ENCODE measurements at places on chromosomes 6 and 20.

DNA sequence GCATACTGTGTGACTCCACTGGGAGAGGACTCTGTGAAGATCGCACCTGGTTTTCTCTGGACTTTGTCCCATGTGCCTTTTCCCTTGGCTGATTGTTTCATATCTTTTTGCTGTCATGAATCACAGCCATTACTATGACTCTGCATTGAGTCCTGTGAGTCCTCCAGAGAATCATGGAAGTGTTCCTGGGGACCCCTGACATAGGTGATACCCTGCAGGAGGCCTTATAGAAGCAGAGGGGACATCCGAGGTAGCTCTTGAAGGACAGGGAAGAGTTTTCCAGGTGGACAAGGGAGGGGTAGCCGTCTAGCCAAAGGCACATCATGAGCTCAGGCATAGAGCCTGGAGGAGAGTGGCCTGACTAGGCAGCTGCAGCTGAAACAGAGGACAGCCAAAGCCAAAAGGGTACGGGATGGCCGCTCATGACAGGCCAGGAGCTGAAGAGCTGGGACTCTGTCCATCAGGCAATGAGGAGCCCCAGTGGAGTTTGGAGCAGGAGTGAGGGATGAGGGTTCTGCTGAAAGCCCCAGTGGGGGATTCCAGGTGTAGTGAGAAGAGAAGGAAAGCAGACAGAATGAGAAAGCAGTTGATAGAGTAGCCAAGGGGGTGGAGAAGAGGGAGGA is 86.6 kb upstream of the TOX2 start:
- DNase-seq: no peak

GRCh38 chr6:35406711-35407485 is 45.2 kb upstream of the FANCE start:
- DNase-seq: no peak

- DNase-seq: no peak
These were observed 29.0 kb downstream of the PDYN start for GRCh38 chr20:1964659-1965405.

GRCh38 chr6:122770835-122771601 is 8.5 kb upstream of the FABP7 start:
- peak; percentile 47 for DNase-seq

DNA sequence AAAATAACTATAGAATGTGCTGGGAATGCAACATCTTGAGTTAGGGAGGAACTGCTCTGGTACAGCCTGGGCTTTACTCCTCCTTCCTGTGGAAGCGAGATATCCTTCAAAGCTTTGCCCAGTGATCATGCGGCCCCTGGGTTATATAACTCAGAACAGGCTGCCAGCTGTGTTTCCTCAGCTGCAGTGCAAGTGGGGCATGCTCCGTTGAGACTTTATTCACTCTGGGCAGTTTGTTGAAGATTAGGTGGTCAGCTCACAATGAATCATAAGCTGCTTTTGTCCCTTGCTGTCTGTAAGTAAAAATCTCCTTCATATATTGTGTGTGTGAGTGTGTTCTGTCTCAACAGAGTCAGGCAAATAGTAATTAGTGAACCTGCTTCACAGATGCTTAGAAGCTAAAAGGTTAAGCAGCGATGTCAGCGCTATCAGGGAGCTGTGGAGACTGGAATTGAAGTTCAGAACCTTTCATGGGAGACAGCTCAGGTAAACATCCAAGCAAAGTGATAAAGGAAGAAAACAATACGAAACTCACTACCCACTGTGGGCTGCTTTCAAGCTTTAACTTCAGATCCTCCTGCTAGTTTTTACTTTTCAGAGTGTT is 688.4 kb downstream of the HTR1B start:
- DNase-seq: no peak

DNA sequence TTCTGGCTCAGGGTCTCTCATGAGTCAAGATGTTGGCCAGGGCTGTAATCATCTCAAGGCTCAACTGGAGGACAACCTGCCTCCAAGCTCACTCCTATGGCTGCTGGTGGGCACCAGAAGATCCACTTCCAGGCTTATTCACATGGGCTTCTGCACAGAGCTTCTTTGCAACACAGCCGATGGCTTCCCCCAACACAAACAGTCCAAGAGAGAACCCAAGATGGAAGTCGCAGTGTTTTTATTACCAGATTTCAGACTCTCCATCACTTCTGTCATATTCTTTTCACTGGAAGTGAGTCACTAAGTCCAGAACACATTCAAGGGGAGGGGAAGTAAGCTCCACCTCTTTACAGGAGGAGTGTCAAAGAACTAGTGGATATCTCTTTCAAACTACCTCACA is 75.5 kb downstream of the CD164 start:
- no peak for DNase-seq

DNA sequence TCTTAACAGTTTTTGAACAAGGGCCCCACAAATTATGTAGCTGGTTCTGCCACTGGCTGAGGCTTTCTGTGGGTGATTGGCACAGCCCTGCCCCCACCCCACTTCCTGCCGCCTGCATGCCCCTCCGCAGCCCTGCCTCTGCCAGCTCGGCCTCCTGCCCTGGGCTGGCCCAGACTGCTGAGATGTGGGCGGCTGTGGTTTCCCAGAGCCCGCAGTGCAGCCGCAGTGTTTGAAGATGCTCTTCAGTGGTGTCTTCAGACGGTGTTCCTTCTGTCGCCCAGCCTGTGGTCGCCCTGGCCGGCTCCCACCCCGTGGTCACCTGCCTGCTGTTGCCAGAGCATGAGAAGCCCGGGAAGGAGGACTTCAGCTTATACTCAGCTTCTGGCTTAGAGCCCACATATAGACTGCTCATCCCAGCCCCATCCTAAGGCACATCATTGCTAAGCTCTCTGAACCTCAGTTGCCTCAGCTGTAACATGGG is 154.3 kb downstream of the VEGFA start:
- DNase-seq: peak; percentile 62

DNA sequence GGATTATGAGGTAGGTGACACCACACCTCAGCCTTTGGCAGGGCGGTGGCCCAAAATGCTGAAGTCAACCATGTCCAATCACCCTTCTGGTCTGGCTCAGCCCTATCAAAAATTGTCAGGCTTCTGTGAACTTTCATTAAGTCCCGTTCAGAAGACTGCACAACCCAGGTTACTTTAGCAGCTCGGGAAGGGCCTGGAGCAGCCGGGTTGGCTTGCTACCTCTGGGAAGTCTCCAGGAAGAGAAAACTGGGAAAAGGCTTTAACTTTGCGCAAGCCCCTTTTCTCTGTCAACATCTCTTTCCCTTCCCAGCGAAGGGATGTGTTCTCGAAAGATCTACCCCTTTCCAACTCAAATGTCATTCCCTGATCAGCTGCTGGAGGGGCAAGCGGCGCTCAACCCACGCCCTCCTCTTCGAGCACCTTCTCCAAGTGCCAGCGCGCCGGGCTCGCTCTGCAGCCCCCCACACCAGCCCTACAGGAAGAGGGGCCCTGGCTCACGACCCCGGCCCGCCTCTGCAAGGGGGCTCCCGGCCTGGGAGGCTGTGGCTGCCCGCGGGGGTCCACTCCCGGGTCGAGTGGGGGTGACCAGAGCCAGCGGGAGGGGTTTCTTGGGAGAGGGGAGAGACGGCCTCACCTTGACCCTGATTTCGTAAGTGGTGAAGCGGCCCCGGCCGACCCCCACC is 573 bp downstream of the SNX3 start:
- peak; percentile 67 for DNase-seq

GRCh38 chr6:152356662-152357061 is 280.5 kb downstream of the SYNE1 start:
- DNase-seq: peak; percentile 31

- DNase-seq: peak; percentile 77
These were observed at the start of gene SNPH for GRCh38 chr20:1266167-1266973. SNPH (plus strand) TSS chr20:1266294; CDS start chr20:1296240, 29,946 bp downstream.

DNA sequence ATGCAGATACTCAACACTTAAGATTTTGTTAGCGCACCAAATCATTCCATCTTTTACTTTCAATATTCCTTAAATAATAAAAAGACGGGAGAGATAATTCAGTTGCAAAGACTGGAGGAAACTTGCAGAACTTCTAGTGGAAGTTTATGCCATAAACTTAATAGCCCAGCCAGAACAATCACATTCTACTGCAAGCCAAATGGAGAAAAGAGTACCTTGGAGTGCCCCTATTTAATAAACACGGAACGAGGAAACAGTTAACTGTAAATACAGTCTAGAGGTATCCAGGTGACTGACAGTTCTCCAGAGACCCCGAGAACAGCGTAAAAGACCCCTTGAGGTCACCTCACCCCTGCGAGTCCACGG is 635 bp downstream of the SLC35B3 start:
- no peak for DNase-seq

- no peak for DNase-seq
These were observed 181.2 kb upstream of the FLRT3 start for GRCh38 chr20:14518648-14519047.

DNA sequence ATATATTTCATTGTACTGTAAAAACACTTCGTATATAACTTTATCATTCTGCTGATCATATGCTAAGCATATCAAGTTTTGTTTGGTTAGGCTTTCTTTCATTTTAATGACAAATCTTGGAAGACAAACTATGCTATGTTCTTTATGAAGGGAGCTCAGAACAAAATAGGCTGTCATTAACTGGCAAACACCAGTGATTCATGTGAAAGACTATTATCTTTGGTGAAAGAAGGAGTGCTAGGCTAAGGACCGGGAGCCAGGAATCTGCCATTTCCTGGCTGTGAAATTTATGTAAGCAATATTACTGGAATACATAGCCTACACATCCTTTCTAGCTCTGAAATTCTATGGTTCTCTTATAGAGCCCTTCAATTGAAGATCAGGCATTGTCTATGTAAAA is 136.2 kb upstream of the CCN2 start:
- DNase-seq: no peak

DNA sequence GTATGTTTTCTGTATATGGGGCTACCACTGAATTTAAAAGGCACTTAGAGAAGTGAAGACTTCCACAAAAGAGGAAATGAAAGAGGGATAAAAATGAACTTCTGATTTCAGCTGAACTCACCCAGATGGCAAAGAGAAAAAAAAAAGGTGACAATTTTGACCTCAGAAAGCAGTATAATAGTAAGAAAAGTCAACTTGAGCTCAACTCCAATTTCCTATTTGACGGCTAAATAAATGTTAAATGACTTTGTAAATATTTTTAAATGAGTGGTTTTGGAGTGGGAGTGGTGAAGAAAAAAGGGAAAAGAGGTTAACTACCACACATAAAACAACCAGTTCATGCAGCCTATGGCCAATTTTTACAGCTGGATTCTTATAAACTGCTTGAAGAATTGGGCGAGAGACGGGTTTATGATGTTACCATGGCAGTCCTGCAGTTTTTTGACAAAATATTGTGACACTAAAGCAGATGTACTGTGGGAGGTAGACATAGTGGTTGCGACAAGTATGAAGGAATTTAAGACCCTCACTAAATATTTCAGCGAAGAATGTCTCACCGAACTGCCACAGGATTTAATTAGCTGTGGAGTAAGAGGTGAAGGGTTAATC is 49.8 kb upstream of the ADTRP start:
- no peak for DNase-seq

GRCh38 chr6:6090861-6091607 is 84.3 kb upstream of the NRN1 start:
- no peak for DNase-seq

- peak; percentile 76 for DNase-seq
These were observed at the start of gene SRC for GRCh38 chr20:37345339-37346235. SRC (plus strand) TSS chr20:37346140; CDS start chr20:37384154, 38,014 bp downstream.

DNA sequence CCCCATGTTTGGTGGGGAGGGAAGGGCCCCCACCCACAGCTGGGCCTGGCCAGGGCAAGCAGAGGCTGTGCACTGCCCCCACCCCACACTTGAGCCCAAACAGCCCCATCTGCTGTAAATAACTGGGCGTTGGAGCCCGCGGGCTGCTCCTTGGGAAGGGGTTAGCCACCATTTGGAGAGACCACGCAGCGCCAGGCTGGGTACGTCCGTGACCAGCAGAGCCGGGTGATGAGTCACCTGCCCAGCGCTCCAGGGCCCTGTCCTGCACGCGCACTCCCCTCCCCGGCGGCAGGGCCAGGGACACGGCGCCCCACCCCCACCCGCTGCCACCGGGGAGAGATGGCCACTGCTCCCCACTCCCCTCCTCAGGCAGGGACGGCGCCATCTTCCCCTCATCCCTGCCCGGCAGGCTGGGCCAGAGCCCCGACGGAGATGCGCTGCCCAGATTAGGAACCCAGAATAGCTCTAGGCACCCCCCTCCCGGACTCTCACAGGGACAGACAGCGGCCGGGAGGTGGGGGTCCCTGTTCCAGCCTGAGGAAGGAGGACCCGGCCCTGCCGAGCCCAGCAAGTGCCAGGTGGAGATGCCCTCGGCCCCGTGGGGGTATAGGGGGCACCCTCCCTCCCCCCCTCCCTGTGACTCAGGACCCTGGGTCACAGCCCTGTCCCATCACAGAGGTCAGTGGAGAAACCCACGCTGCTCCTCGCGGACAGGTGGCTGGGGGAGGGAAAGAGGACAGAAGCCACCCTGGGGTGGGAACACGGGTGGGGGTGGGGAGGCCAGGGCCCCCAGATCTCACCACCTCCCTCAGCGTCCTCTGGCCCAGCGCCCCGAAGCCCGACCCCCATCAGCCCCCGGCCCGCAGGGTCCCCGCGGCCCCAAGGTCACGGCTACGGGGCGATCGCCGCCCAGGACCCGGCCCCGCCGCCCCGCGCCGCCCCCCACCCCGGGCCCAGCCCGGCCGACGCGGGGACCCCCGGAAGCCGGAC is 642 bp downstream of the EEF1A2 start:
- DNase-seq: no peak

- DNase-seq: no peak
These were observed 61.7 kb upstream of the ARHGAP18 start for GRCh38 chr6:129771678-129772077.

DNA sequence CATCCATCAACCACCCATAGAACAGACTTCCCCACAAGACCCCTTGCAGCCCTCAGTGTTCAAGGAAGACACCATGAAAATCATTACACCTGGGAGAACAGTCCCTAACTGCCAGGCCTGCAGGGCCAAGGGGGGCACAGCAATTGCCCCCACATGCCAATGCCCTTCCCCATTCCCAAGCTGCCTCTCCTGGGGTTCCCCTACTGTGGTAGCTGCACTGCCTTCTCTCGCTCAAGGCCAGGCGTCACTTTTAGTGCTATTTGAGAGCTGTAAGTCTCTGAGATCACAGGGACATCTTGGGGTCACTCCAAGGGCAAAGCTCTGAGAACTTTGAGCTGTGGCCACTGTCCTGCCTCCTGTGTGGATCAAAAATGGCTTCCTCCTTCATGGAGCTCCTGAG is 6.0 kb upstream of the ACSS1 start:
- DNase-seq: no peak

GRCh38 chr6:48475275-48475674 is 364.3 kb upstream of the PTCHD4 start:
- no peak for DNase-seq

- no peak for DNase-seq
These were observed 337.5 kb upstream of the CITED2 start for GRCh38 chr6:139711804-139712585.

GRCh38 chr6:137610702-137611101 is 116.5 kb upstream of the OLIG3 start:
- DNase-seq: no peak

GRCh38 chr6:40249935-40250334 is 315.7 kb upstream of the MOCS1 start:
- no peak for DNase-seq

DNA sequence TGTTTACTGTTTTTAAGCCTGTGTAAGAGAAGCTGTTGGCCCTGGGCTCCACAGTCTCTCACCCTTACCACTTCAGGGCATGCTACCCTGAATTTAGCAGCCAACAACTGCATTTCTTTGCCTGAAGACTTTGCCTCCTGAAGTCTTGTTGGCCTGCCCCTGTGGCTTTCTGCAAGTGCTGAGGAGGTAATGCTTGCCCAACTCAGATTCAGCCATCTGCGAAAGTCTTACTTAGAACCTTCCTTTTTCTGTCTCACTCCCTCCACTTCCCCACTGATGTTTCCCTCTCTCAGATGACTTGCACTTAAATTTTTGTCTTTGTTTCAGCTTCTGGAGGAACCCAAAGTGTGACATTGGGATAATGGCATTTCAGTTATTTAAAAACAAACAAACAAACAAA is 11.8 kb upstream of the IBTK start:
- peak; percentile 47 for DNase-seq

Measured in Ammon's horn (tissue), 1 donor.